ENCODE measurements at places on chromosomes 2 and 18.

DNA sequence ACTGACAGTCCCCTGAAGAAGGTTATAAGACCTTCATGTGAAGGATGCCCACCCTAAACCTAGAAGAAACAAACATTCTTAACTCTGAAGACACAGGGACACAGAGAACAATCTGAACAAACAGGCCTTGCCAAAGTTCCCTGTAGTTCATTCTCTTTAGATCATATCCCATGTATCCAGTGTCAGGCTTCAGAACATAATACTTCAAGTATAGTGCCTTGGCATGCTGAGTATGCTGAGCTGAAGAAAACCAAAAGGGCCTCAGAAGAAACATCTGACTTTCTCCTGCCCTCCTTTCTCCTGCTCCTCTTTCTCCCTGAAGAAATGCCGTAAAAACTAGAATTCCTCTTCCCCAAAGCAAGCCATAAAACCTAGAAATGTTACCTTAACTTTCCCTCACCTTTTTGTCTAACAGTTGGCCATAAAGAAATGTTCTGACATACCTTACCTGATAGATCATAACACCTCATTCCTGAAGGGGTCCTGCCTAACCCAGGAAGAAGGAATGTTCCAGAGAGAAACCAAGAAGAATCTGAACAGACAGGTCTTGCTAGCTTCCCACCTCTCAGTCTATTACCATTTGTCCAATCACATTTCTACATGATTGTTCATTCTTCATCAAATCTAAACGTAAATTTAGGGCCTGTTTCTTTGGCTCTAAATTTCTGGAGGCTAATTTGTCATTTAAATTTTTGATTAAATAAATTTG is 160.1 kb upstream of the ZC3H15 start:
- DNase-seq, result no peak

- peak; percentile 38 for DNase-seq
Measured at GRCh38 chr2:26503231-26503880, 25.4 kb upstream of the OTOF start.

GRCh38 chr2:165630236-165630635 is 160.7 kb downstream of the CSRNP3 start:
- DNase-seq, result no peak

- no peak for DNase-seq
Measured at GRCh38 chr2:28399289-28399688, 6.6 kb downstream of the FOSL2 start.

- no peak for DNase-seq
Measured at GRCh38 chr2:140667203-140667602, 1463.6 kb downstream of the LRP1B start.

All from stimulated activated CD8-positive, alpha-beta memory T cell treated with anti-CD3 and anti-CD28 coated beads, Interleukin-2, amount 100 ng/mL, for 1 hour (primary cell).